IMR-90 (cell line): ENCODE measurements at places on chromosomes 4 and X.

DNA sequence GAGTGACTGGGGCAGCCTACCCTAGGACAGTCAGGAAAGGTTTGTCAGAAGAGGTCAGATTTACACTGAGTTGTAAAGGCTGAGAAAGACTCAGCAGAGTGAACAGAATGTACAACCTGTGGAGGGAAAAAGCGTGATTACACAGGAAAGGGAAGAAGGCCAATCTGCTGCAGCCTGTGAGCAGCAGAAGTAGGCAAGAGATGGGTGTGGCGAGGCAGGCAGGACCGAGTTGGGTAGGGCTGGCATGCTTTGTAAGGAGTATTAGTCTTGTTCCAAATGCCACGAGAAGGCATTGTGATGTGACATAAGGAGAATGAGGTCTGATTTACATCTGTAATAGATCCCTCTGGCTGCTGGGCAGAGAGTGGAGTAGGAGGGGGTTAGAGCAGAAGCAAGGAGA is 12.6 kb downstream of the SGMS2 start:
- no peak for DNase-seq

DNA sequence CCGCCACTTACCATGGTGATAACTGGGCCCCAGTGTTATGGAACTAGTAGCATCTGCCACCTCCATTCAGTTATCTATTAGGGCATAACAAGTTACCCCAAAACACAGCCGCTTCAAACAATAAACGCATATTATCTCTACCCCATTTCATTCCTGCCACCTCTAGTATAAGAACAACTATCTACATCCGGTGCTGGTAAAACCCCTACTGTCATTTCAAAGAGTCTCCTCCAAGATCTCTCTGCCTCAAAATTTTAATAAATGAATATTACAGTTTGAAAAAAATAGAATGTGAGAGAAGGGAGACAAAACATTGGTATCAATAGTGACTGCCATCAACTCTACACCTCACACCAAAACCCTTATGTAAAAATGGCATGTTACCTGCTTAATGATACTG is 35.5 kb upstream of the RBPJ start:
- no peak for DNase-seq

DNA sequence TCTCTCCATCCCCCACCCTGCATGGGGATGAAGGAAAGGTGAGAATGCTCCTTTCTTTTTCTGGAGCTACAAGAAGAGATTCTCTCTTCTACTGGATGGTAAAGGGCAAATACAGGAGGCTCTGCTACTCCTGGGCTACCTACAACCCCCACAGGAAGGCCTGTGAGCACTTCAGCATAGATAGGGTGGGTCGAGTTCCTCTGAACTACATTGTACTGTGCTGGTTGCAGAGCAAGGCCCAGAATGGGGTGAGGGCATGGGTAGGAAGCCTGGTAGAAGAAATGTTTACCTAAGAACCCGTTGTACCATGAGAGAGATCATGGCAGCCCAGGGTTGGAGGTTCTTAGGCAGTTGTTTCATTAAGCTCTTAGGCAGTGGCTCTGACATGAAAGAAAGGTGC is 510.4 kb downstream of the MID1IP1 start:
- DNase-seq = no peak

DNA sequence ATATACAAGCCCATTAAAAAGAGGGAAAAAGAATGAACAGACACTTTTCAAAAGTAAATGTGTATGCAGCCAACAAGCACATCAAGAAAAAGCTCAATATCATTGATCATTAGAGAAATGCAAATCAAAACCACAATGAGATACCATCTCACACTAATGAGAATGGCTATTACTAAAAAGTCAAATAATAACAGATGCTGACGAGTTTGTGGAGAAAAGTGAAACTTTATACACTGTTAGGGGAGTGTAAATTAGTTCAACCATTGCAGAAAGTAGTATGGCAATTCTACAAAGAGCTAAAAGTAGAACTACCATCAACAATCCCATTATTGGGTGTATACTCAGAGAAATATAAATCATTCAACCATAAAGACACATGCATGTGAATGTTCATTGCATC is 203.0 kb downstream of the ARAP2 start:
- no peak for DNase-seq

DNA sequence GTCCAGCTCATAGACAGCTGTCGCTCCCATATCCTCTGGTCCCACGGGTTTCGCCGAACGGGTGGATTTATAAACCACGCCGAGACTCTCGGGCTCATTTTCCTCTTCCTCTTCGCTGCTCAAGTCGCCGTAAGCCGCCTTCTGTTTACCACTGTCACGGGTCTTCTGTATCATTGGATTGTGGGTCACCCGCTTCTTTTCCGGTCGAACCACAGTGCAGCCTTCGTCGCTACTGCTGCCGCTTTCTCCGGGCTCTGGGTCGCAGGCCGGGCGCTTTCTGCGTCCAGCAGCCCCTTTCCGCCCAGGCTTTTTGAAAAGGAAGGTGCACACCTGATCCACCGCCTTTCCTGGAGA is 311 bp downstream of the RNF113A start:
- DNase-seq = peak; percentile 7

DNA sequence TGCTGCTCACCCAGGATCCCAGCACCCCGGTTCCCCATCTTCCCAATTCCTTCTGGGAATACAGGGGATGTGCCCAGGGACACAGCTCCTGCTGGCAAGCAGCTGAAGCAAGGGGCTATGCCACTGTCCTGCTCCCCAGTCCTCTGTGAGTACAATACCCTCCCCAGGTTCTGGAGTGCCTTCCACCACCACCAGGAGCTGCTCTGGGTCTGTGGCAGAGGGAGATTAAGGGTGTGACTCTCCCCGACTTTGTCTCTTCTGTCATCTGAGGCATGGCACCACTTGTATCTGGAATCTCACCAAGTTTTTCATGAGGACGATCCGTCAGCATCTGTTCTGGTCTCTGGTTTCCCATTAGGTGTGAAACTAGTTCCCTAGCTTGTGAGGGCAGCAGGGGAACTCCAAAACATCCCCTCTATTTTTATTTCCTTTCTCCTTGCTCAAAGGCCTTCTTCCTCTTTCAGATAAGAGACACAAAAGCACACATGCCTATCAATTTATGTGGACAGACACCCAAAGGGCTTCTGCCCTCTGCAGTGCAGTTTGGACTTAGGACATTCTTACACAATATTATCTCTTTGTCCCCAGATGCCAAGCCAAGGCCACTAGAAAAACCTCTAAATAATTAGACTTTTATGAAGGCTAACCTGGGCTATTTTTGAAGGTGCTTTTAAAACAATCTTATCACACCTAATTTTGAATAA is 26.8 kb downstream of the MGST2 start:
- DNase-seq = no peak

DNA sequence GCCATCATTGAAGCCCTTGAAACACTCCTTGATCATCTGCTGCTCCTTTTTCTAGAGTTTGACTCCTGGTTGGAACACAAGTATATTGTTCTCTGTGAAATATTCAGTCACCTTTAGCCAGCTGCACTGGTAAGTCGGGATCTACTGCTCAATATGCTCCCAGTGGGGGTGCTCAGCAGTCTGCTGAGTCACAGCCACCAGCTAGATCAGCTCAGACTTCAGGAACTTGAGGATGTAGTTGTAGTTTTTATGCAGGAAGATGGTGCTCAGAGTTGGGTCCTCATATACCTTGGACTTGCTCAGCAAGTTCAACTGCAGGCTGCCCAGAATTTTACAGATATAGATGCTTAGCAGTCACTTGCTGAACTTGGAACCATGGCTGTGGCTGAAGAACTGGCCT is 202.5 kb upstream of the RPL34 start:
- peak; percentile 46 for DNase-seq

DNA sequence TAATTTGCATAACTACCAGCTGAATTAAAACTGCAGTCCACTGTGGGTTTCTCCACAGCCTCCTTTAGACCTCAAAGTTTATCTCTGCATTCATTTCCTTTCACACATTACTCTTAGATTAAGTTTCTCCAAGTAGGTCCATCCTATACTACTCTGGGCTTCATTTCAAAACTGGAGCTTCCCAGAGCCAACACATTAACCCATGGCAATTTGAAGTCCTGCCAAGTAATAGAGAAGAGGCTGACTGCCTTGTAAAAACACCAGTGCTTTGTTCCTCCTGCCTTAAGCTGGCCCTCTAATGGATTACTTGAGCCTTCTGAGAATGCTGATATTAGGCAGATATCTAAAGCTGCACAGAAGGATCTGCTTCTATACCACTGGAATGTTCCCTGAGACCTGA is 997.2 kb upstream of the SLIT2 start:
- no peak for DNase-seq

DNA sequence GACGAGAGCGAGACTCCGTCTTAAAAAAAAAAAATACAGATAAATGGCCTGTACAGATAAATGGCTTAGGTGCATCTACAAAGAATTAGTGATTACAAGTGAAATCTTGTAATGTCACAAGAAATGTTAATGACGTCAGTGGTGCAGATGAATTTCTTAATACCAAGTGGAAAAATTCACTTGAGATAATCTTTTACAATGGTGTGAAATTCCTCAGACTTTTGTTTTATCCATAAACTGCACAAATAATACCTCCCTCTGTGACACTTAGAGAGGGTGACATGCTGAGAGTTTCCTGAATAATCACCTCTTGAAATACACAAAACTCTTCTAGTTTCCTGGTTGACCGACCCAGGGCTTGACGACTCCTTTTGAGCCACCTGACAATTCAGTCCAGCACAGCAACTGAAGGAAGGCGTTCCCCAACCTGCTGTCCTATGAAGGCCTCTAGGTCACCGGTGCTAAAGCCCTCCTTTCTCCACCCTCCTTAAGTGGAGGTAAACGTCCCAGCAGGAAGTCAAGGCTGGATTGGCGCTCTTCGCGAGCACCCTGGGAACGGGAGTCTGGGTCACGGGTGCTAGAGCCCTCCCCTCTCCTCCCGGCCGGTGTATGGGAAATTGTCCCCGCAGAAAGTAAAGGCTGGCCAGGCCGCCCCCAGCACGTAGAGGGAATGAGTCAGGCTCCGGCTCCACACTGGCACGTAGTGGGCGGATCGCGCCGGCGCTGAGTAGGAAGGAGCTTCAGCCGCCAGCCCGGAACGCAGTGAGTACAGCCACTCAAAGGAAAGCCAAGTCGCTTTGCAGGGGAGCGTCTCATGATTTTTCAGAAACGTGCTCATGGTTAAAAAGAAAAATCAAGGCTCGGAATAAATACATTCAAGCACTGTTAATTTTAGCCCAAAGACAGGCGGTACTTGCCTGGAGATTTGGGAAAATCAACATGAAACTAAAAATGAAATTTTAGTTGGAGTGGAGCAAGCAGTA is at the start of gene TMEM144:
TSS of gene TMEM144 (plus strand) at position 662 of the 983 bp plus-strand sequence. CDS start 2,182 bp downstream, outside the sequence.
- peak; percentile 85 for DNase-seq

- peak; percentile 52 for DNase-seq
Observed at GRCh38 chr4:83850435-83850834, 314.5 kb downstream of the GPAT3 start.

DNA sequence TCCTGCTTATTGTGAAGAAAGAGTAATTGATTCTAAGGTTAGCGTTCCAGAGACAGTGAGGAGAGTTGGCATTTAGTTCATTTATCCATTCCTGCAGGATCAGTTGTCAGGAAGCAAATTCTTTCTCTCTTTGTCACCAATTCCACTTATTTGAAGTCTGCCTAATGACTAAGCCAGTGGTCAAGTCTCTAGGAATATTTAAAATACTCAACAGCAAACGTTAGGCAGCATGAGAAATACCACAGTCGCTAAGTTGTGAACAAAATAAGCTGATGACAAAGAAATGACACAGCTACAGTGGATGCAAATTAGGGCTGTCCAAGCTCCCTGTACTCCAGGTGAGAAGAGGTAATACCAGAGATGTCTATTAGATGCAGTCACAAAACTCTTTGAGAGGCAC is 6.6 kb upstream of the MAGEB17 start:
- DNase-seq = peak; percentile 88

DNA sequence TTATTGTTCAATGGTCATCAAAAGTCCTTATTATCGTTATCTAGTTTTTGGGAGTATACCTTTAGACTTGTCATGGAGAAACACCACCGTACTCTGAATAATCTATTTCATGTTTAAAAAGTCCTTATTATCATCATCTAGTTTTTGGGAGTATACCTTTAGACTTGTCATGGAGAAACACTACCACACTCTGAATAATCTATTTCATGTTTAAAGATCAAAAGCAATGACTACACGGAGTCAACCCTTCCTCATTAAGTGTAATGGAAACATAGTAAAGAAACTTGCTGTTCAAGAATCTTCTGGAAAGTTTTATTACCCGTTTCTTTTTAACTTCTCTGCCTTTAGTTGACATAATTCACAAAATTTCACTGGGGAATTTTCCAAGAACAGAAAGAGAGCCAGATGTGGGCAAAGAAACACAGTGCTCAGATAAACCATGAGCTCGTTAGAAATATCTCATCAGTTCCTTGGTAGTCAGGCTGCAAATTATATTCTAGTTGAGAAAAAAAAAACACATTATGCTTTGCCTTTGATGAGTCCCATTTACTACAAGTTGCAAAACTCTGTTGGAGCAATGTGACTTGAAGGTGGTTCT is 158.8 kb downstream of the AFAP1 start:
- DNase-seq = no peak

GRCh38 chr4:16224264-16225166 is 1.8 kb downstream of the TAPT1 start:
- no peak for DNase-seq

DNA sequence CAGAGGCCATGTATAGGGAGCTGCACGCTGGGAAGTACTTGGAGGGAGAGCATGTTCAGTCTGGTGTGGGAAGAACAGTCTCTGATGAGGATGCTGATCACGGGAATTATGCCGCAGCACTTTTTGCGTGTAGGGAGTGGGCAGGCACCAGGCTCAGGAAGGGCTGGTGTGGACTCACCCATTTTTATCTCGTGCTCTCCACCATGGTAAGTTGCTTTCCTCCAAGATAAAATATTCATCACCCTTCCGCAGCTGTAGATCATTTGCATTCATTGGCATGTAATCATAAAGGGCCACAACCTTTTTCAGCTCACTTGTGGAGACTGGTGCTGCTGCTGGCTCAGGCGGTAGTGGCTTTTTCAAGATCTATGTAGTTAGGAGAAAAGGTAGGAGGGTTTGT is 11.8 kb upstream of the TIMM8A start:
- no peak for DNase-seq

DNA sequence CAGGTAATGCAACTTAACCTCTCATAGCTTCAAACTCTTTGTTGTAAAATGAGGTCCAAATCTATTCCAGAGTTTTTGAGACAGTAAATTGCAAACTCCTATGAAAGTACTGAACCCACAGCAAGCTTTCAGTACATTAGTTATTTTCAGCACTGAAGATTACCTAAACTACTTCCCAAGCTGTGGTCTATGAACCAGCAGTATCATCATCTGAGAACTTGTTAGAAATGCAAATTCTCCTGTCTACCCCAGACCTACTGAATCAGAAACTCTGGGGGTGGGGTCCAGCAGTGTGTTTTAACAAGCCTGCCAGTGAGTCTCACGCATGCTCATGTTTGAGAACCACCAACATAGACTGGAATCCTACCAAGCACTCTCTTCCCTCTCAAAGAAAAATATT is 5.7 kb upstream of the CASP6 start:
- no peak for DNase-seq

DNA sequence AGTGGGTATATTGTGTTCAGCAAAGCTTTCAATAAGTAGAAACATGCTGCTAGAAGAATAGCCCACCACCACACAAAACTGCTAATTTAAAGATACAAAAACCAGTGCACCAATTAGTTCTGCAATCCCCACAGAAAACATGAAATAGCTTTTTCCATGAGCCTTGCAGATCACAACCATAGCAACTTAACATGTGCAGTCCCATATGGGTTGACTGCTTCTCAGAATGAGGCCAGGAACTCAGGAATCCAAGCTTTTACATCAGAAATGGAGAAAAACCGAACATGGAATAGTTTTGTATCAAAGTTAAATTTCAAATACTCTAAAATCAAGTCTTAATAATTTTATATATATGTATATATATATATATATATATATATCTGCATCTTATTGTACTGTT is 66.6 kb upstream of the IQCM start:
- no peak for DNase-seq
